Kidney capillary endothelial cell (primary cell): ENCODE measurements at places on chromosomes 1 and 21.

- no peak for DNase-seq
These were observed 116.3 kb upstream of the SOD1 start for GRCh38 chr21:31543191-31543590.

DNA sequence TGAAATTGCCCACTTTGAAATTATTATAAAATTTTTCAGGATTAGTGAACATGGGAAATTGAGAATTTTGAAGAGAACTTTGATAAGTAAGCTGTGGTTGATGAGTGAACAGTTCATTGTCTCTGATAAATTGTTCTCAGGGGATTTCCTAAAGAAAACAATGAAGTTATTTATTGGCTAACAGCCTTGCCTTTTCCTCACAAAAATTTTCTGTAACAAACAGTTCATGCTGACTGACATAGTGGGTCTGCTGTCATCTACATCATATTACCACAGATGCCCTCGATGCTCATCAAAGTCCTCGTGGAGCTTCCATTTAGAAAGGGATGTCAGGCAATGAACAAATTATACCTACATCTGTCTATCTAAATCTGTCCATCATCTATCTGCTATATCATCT is 113.4 kb downstream of the PTBP2 start:
- no peak for DNase-seq

GRCh38 chr1:5826601-5827000 is 165.6 kb downstream of the NPHP4 start:
- DNase-seq: no peak

DNA sequence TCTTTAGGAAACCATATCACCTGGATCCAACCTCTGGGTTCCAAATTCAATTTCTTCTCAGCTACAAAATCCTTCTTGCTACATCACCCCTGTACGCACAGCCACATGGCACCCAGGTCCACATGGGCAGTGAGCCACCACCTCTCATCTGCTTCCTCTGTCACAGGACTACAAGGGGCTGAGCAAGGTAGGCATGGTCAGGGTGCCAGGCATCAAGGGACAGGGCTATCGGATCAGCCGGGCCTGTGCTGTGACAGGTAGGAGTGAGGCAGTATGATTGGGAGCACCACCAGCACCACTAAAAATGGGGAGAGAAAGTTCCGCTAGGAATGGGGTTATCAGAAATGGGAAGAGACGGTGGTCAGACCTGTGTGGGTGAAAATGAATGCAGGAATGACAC is 29.4 kb downstream of the S100A6 start:
- DNase-seq: no peak

- peak; percentile 52 for DNase-seq
These were observed 32.1 kb upstream of the APOBEC4 start for GRCh38 chr1:183685112-183685713.

GRCh38 chr1:24749886-24750285 is 4.6 kb downstream of the CLIC4 start:
- DNase-seq: no peak

GRCh38 chr1:193355178-193355577 is 168.8 kb upstream of the B3GALT2 start:
- no peak for DNase-seq

GRCh38 chr1:210428696-210429095 is 100.0 kb downstream of the HHAT start:
- DNase-seq: no peak

GRCh38 chr1:11804666-11805421 is 920 bp downstream of the MTHFR start:
- no peak for DNase-seq

DNA sequence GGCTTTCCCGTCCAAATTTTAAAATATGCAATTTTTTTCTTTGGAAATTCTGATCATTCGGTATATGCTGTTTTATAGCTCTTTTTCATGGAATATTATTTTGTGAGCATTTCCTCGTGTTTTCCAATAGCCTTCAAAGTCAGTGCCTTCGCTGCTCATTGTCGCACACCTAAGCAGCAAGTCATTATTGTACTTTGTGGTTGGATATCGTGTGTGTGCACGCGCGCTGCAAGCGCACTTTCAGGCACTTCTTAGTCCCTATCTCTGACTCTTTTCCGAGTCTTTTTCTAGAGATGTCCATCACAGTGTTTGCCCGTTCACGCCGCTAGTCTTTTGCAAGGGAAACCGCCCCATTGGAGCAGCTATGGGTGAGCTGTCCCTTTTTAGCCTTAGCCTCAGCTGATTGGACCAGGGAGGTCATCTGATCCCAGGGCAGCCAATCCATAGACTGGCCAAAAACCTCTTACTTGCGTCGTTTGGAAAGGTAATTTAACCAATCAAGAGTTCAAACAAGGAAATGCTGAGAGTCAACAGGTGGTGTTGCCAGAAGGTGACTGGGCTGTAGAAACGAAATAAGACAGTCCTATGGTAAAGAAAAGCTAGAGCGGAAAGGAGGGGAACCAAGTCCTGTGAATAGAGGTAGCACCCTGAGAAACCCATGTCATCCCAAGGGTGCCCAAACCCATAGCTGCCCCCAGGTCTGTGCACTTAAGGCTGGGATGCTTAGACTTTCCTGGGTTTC is 710 bp upstream of the HYI start:
- peak; percentile 62 for DNase-seq

DNA sequence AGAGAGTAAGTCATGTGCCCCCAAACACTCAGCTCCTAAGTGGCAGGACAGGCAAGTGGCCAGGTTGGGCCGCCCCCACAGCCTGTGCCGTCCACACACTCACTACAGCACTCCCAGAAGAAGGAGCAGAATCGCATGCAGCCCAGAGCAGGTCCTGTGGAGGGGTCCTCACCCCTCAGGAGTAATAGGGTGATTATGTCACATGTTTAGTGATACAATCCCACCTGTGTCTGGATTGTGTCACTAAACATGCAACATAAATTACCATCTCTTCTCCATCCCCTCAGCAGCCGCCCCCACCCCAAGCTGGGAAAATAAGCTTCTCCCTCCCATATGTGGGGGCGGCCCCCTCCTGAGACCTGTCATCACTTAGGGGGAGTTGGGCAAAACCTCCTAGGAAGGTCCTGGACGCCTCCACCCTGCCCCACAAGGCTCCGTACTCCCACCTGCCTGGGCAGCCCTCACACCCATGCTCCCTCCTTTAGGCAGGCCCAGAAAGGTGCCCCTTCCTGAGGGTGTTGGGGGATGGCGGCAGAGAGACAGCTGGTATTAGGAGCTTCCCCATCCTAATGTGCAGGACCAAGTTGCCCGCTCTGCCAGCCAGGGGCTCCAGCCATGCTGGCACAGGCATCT is 56.9 kb downstream of the STUM start:
- no peak for DNase-seq

DNA sequence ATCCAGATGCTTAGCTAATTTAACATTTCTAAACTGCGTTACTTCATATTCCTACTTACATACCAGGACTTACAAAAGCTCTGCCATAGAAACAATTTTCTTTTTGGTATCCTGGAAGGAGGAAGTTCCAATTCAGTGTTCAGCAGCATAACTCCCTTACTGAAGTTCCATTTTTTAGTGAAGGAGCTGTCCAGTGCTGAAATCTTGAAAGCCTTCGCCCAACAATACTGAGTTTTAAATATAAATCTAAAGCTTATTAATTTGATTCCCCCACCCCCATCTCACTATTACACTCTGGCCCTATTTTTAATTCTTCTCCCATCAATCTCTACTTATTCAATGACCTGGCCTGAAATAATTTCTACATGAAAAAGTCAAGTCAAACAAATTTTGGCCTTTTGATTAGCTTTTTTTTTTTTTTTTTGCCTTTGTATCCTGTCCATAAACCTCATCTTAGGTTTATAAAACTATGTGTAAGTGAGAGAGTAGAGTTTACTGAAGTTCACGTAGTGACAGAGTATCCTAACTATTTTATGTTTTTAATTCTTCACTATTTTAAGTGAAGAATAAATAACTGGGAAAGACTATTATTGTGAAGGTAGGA is 323.0 kb upstream of the PLD5 start:
- DNase-seq: peak; percentile 0

DNA sequence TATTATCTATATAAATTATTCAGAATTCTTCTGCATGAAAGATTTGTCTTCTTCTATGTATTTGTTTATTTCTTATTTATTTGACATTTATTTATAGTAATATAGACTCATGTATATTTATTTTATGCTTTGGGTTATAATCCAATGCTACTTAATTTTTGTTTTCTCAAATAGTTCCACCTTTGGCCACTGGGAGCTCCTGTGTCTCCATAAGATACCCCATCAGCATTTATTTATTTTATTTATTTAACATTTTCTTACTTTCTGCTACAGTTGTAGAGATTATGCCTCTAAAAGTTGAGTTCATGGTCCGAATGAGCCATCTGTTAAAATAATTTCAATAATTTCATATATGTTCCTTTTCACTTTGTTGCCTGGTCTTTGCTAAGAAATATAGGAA is 289.4 kb downstream of the ADGRL2 start:
- DNase-seq: peak; percentile 20

GRCh38 chr1:110519125-110519810 is at the start of gene KCNA10:
Gene KCNA10, minus strand, starts transcription at chr1:110519175. Its CDS starts 388 bp downstream, at chr1:110518787.
- DNase-seq: no peak

DNA sequence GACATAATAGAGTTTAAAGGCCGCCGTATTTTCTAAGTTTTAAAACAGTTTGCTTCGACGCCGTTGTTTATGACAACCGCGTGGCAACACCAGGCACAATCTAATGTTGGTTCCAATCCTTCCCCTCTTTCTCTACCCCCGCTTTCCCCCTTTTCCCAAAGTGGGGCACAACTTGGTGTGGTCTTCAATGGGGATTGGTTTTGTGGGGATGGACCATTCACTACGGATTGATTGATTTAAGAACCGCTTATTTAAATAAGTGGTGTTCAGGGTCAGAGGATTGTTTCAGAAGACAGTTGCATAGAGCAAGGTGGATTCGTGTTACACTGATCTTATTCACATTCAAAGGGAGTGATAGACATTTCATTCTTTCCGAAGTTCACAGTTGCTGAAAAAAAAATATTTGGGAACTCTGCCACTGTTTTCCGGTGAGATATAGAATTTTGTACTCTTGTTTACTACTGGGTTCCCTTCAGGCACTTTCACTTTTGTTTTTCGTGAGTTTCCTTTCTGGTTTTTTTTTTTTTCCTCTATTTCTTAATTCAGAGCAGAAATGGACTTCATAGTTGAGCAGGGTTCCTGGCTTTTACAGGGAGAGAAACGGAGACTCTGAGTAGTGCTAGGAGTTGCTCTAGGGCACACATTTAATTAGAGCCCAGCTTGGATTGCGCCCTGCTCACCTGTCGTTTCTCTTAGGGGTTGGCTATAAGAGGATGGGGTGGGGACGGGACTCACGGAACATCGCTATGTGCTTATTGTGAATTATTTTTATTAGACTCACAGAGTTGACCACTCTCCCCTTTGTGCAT is 79.6 kb upstream of the AK4 start:
- peak; percentile 21 for DNase-seq
